H4 (cell line): ENCODE measurements at places on chromosomes 11 and 22.

- DNase-seq, result no peak
These were observed 50.1 kb downstream of the CABIN1 start for GRCh38 chr22:24061124-24061684.

DNA sequence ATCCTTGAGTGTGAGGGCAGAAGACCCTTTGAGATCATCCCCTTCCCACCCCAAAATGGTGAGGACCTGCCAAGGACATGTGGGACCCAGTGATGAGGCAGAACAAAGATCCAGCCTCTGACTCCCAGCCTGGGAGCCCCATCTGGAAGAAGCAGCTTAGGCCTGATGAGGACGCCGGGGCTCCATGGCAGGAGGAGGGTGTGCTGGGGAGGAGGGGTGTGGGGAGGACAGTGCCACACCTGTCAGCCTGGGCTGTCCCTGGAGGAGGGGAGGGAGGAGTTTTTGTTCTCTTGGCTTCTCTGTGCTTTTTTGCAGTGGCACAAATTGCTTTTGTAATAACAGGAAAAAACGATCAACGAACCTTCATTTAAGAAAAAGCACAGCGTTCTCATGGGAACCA is 44.4 kb upstream of the DAGLA start:
- DNase-seq, result no peak

GRCh38 chr11:10460611-10461275 is 5.7 kb downstream of the AMPD3 start:
- DNase-seq, result no peak

- no peak for DNase-seq
These were observed 1.9 kb downstream of the DERL3 start for GRCh38 chr22:23836692-23837495.

GRCh38 chr11:111046291-111046690 is 199.2 kb upstream of the POU2AF2 start:
- DNase-seq, result no peak

DNA sequence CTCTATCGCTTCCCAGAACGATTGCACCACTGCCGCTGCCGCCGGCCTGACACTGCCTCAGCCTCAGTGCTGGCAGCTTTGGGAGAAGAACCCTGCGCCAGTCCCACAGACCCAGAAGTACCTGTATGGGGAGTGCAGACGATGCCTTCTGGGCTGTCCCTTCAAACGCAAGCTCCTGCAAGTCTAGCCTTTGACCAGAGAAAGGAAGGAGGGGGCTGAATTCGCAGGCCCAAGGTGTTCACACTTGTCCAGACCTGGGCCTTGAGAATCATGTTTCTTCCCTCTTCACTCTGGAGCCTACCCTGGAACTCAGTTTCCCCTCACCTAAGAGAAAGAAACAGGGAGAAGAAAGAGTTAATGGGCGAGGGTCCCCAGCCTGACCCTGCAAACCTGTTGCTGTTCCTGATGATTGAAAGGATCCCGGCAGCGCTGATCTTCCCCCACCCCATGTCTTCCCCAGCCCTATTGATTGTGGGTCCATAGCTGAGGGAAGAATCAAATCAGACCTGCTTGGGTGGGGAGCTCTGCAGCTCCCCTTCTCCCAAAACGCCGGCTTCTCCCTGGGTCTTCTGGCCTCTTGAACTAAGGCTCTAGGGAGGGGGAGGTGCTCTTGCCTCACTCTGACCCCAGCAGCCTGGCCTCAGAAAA is 786 bp upstream of the MCAM start:
- no peak for DNase-seq

DNA sequence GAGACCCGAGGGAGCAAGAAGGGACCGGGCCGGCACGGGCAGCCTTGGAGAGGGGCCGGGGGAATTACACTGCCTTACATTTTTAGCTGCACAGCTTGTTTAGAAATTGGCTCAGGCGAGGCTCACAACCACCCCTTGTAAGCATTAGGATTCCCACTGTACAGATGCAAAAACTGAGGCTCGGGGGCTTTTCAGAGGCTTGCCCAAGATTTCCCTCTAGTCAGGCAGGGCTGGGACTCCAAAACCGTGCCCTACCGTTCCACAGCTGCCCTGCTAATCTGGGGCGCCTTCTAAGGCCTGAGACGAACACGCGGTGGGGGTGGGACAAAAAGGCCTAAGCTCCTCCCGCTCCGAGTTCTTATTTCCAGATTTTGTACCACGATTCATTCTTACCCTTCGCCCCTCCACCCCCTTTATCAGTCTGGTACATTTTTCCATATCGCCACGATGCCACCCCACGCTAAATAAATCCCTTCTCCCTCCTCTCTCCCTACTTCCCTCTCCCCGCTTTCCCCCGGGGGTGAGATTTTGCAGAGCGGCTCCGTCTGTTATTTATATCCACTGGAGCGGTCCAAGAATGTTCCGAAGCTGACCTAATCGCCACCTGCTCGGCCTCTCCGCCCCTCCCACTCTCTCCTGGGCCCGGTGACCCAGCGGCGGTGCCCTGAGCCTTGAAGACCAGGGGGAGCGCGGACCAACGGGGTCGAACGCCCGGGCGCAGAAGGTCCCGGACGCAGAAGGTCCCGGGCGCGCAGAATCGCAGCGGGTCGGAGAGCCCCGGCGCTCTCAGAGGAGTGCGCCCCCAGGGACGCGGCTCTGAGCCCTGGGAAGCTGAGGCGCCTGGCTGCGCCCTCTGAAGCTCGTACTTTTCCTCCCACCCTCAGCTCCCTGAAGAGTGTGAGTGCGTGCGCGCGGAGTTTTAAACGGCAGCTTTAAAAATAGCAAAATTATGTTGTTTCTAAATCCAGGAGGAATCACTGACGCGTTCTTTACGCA is 764 bp upstream of the PACSIN3 start:
- DNase-seq, result no peak

- DNase-seq, result peak; percentile 54
These were observed 7.8 kb upstream of the PYGM start for GRCh38 chr11:64767344-64768299.

GRCh38 chr11:3380706-3381545 is 2.0 kb upstream of the ZNF195 start:
- DNase-seq, result no peak

GRCh38 chr22:44050766-44051355 is 26.8 kb downstream of the PARVB start:
- no peak for DNase-seq
